ENCODE measurements at places on chromosomes 13 and 19. TPM values are rescaled to one million over a fixed set of nuclear protein-coding genes. Genes with fewer than 3 reads are reported as not detected.

DNA sequence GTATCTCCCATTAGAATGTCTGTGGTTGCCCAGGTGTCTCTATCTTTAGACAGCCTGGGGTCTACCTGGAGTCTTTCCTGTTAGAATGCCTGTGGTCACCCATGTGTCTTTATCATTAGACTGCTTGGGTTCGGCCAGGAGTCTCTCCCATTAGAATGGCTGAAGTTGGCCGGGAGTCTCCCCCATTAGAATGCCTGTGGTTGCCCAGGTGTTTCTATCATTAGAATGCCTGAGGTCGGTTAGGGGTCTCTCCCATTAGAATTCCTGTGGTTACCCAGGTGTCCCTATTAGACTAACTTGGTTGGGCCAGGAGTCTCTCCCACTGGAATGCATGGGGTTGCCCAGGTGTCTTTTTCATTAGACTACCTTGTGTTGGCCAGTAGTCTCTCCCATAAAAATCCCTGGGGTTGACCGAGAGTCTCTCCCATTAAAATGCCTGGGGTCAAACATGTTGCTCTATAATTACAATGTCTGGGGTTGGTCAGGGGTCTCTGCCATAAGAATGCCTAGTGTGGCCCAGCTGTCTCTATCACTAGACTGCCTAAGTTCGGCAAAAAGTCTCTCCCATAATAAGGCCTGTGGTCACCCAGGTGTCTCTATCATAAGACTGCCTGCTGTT lies 1448.7 kb downstream of the UQCRFS1 start:
- no peak for DNase-seq

DNA sequence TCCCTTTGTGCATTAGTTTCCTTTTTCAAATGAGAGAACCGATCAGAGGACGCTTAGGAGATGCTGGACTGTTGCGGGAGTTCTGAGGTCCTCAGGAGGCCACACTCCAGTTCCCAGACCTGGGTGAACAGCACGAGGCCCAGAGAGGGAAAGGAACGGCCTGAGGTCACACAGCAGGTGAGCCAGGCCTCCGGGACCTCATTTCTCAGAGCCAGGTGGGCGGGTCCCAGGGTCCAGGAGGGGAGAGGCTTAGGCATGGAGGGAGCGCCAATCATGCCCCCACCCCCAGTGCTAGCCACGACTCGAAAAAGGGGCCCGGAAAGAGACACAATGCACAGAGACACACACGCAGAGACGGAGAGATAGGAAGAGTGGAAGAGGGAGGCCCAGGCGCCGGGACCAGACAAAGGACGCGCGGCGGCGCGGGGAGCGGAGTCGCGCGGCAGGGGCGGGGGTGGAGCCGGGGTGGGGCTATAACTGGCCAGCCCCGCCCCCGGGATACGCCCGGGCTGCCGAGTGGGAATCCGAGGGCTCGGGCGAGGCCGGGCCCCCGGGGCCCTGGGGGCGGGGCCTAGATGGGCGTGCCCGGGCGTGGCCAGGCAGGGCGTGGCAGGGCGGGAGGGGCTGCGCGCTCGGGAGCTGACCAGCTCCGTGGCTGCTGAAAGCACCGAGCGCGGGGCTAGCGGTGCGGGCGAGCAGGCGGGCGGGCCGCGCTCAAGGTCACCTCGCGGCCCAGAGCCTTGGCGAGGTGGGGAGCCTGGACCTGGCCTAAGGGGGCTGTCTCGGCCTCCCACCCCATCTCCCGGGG lies 1.6 kb downstream of the ELAVL3 start:
- no peak for DNase-seq

GRCh38 chr13:106916329-106916976 lies 348.5 kb upstream of the ARGLU1 start:
- no peak for DNase-seq

The DLEU7 gene
- total RNA-seq: not detected

The TINCR gene
- 2.2 TPM for total RNA-seq

Data from T-cell (primary cell).